ENCODE measurements at places on chromosomes 13 and 19. TPM values are rescaled to one million over a fixed set of nuclear protein-coding genes. Genes with fewer than 3 reads are reported as not detected.

Gene LILRA5
- not detected for total RNA-seq

Gene CCDC194
- total RNA-seq, result 9.3 TPM

Gene DUS3L
- 21.7 TPM for total RNA-seq

GRCh38 chr13:32905864-32906180, 110.4 kb upstream of the KL start:
- DNase-seq, result no peak

DNA sequence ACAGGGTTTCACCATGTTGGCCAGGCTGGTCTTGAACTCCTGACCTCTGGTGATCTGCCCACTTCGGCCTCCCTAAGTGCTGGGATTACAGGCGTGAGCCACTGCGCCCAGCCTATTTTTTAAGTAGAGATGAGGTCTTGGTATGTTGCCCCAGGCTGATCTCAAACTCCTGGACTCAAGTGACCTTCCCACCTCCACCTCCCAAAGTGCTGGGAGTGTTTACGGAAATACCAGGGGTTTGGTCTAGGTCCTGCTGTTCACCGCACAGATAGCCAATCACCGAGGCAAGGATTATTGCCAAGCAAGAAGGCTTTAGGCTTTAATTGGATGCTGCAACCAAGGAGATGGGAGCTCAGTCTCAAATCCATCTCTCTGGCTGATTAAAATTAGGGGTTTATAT, 11.6 kb downstream of the CLEC4G start:
- no peak for DNase-seq

DNA sequence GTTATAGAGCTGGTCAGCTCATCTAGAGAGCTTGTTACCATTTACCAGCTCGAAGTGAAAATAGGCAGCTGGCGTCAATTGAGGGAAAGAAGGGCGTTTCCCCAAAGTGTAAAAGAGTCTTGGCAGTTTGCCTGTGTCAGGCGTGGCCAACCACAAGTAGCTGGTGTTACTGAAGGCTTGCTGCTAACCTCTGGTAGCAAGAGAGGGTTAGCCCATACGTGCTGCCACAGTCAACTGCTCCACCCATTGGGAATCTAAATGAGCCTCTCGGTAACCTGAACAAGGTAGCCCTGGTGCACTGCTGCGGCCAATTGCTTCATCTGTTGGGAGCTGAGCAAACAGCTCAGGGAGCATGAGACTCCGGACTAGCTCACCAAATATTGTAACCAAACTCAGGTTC, 314.9 kb upstream of the SLITRK5 start:
- DNase-seq, result no peak

- no peak for DNase-seq
These were observed 651 bp downstream of the OXGR1 start for GRCh38 chr13:96993634-96994016.

DNA sequence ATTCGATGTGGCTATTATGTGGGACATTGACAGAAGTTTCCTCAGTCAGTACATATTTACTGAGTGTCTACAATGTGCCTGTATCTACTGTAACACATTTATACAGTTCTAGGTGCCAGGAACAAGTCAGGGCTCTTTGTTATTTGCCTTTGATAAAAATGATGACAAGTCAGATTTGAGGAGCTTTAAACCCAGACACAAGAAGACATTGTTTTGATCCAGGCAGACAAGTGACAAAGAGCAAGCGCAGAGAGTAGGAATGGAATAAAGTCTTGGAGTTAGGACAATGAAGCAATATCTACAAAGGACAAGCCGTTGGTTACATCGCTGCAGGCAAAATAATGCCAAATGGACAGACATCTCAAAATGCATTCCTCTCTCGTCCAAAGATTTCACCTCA, 70.1 kb downstream of the ITGBL1 start:
- no peak for DNase-seq

DNA sequence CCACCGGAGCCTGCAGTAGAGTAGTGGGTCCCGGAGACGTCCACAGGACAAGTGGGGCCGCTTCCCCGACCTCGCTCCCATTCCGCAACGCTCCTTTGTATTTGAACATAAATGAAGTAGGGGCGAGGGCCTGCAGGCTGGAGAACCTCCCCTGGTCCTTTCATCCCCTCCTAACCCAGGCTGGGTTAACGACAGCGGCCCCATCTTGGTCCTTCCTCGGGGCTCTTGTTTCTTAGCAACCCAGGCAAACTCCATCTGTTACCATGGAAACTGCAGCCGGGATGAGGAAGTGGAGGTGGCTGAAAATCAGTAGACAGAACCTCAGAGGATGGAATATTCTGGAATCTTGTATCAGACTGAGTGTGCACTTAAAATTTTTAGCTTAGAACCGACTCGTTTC, 132.6 kb upstream of the USP29 start:
- no peak for DNase-seq

DNA sequence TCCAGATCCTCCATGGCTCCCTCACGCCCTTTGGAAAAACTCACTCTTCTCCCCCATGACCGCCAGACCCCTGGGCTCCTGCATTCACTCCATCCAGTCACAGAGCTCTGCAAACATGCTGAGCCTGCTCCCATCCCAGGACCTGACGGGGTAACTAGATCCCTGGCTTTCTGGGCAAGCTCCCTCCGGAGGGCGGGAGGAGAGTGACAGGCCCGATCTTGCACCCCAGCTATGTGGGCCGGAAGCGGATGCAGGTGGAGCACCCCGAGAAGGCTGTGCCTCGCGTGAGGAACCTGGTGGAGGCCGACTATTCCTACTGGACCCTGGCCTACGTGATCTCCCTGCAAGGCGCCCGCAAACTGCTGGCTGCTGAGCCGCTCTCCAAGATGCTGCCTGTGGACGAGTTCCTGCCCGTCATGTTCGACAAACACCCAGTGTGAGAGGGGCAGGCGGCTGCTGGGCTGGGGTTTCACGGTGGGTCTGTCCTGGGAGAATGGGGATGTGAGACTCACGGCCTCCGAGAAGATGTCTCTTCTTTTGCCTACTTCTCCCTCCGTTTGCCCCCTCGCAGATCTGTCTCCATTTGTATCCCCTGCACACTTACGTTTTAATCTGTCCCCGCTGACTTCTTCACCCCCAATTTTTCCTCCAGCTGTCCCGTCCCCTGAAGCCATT, 25.2 kb downstream of the COLGALT1 start:
- DNase-seq, result no peak

GRCh38 chr13:65292488-65292901, 1937.6 kb downstream of the PCDH9 start:
- no peak for DNase-seq

DNA sequence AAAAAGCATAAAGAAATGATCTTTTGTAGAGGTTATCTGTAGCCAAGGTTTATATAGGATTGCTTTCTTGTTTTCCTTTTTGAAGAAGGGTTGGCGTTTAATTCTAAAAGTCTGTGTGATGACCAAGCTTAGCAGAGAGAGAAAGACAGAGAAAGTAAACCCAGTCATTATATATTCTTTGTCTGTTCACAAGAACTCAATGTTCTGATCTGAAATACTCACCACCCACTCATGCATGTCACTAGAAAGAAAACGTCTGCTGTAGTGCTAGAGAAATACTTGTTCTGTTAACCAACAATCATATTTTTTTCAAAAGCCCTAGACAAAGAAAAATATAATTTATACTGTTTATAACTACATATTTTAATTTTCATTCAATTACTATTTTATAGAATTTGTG, 173.7 kb upstream of the SLITRK5 start:
- no peak for DNase-seq
